ENCODE measurements at places on chromosomes 1 and 21.

GRCh38 chr1:226643177-226643576, 94.6 kb downstream of the STUM start:
- DNase-seq = no peak

DNA sequence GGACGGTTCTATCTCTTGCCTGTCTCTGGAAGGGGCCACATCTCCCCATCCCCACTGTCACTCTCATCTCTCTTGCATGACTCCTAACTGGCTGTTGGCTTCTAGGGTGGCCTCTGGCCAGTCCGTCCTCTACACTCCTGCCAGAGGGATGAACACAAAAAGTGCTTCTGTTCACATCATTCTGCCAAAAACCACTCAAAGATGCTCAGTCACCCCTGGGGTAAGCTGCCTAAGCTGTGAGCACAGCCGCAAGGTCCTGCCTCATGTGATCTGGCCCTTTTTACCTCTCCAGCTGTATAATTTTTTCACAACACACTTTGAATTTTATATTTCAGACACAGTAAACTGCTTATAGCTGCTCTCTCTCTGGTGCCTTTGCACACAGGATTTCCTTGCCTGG, 97.6 kb upstream of the CD34 start:
- DNase-seq = no peak

DNA sequence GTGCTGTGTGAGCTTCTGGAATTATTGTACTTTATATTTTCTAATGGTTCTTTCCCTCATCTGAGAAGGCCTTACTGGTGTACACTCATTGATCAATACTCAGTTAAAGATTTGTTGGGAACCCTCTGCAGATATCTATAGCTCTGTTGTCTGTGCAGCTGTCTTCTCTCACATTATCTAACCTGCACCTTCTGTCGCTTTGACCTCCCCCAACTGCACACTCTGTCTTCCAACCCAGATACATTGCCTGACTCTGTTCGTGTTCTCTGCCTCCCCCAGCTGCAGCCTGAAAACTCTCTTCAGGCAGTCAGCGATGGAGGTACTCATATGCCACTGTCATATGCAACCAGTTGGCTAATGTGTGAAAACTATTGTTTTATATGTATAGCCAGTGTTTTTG, 334.3 kb downstream of the NCAM2 start:
- DNase-seq = no peak

DNA sequence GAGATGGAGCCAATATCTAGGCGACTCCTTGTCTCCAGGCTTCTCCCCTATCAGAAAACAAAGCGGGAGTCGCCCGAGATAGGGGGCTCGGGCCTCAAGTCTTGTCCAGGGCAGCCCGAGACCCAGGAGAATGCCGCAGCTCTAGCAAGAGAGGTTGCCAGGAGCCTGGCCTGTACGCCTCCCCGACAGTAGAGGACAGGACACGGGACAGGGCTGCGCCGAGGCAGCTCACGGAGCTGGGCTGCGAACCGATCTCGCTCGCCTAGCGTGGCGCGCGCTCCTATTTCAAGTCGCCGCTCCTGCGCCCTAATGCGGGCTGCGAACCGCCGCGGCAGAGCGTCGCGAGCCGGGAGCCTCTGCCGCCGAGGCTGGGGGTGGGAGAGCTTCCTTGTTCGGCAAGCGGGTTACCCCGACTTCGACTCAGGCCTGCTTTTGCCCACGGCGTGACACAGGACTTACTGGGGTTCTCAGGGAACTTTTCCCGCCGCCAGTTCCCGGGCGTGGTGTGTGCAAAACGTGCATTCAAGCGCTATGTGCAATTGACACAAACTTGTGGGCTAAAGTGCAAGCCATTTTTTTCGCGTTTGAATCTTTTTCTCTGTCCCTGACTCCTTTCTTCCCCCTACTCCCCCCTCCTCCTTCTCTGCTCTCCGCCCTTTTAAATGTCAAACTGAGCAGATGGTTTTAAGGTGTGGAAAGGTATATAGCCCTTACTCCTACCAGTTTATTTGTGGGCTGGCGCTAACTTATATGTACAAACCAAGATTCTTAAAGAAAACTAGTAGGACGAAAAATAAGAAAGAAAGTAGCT, 2.4 kb upstream of the PROX1 start:
- DNase-seq = no peak

- DNase-seq = no peak
These were observed at the start of gene UTS2 for GRCh38 chr1:7852804-7853683. Gene UTS2, minus strand, starts transcription at chr1:7853065. Its CDS starts 62 bp downstream, at chr1:7853003.

DNA sequence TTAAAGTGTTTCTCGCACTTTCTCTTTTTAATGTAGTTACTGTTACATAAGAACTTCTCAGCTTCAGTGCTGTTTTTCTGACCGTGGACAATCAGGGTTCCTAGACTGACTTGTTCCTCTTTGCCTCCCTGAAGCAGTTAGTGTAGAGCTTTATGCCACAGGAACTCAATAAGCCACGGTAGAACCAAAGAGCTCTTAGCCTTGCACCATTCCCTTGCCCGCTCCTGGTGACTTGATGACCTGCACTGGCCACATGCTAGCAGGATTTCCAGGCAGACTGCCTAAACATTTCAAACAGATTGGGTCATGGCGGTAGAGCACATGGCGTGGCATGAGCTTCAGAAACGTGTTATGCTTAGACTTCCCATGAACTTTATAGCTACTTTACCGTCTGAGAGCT, 18.8 kb upstream of the FASLG start:
- DNase-seq = no peak

GRCh38 chr1:200316148-200316803, 93.6 kb downstream of the ZNF281 start:
- no peak for DNase-seq

DNA sequence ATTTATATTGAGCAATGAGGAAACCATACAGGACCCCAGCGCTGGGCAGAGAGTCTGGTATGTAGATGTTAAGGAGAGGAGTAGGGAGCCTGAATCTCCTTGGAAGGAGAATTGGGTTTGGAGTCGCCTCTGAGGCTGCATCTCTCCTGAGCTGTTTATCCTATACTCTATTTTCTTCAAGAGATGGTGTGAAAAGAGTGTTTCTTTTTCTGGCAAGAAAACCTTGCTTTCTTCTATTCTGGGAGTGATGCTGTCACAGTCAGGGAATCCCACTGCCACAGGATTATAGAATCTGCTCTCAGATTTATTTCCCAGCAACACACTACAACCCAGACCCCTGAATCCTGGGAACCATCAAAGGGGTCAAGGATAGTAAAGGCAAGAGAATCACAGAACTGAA, 3.3 kb downstream of the LURAP1 start:
- DNase-seq = no peak

- DNase-seq = no peak
These were observed 2.3 kb upstream of the PMVK start for GRCh38 chr1:154938604-154939399.

All from femur (tissue), 1 donor.